Fibroblast of skin of right quadriceps (primary cell): ENCODE measurements at places on chromosomes 1 and 21.
A peak's percentile ranks its signal among the peaks of the same experiment; 100 is the strongest.

GRCh38 chr1:16721871-16722641 is 18.3 kb upstream of the RNU1-4 start:
- no peak for DNase-seq

- DNase-seq, result no peak
Observed at GRCh38 chr1:99934801-99935200, 35.0 kb upstream of the SLC35A3 start.

GRCh38 chr1:70895531-70895930 is 152.1 kb downstream of the PTGER3 start:
- DNase-seq, result no peak

DNA sequence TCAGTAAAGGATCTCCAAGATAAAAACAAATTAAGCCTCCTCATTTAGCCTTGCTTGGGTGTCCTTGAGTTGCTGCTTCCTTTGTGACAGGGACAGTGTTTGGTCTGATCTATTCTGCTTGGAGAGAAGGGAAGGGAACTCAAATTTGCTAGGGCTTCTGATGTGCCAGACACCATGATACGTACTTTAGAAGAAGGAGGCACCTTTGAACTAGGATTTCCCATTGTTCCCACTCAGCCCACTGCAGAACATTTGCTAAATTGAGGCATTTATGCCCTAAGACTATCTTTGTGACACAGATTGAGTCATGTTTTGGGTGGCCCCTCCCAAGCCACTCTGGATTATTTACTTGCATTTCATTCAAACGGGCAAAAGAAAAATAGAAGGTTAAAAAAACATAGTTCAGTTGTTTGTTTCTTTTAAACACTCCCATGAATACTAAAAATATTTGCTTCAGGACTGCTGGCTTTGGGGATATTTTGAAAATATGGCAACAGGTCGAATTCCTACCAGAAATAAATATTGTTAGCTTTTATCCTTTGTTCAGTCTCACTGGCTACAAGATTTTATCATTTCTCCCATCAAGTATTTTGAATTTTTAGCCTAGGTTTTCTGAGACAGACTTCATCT is 81.9 kb upstream of the WLS start:
- no peak for DNase-seq

- peak; percentile 8 for DNase-seq
Observed at GRCh38 chr1:52814465-52814864, 28.1 kb upstream of the ZYG11A start.

DNA sequence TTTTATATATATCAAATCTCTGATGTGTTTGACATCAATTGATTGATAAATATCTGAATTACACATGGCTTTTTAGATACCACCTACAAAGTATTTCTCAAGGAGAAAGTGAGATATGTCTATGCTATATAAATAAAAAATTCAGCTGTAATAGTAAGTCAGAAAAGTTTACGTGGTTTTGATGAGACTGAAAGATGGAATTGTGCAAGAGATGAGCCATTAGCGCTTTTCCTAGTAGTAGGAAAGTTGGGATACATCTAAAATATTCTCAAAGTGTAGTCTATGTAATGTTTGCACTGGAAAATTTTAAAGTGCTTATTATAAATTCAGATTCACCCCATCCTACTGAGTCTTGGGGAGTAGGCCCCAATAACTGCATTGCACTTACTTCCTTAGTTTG is 49.1 kb downstream of the SGIP1 start:
- DNase-seq, result no peak

DNA sequence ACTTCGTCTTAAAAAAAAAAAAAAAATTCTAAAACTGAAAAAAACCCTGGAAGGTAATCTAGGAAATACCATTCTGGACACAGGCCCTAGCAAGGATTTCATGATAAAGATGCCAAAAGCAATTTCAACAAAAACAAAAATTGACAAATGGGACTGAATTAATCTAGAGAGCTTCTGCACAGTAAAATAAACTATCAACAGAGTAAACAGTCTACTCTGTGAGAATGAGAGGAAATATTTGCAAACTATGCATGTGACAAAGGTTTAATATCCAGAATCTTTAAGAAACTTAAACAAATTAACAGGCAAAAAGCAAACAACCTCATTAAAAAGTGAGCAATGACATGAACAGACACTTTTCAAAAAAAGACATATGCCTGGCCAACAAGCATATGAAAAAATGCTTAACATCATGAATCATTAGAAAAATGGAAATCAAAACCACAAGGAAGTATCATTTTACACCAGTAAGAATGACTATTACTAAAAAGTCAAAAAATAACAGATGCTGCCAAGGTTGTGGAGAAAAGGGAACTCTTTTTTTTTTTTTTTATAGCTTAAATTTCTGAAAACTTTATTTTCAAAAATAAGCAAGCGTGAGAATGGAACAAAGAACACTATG is 29.4 kb upstream of the RNPC3 start:
- peak; percentile 59 for DNase-seq

GRCh38 chr1:215166886-215167285 is 84.3 kb downstream of the KCNK2 start:
- peak; percentile 30 for DNase-seq

DNA sequence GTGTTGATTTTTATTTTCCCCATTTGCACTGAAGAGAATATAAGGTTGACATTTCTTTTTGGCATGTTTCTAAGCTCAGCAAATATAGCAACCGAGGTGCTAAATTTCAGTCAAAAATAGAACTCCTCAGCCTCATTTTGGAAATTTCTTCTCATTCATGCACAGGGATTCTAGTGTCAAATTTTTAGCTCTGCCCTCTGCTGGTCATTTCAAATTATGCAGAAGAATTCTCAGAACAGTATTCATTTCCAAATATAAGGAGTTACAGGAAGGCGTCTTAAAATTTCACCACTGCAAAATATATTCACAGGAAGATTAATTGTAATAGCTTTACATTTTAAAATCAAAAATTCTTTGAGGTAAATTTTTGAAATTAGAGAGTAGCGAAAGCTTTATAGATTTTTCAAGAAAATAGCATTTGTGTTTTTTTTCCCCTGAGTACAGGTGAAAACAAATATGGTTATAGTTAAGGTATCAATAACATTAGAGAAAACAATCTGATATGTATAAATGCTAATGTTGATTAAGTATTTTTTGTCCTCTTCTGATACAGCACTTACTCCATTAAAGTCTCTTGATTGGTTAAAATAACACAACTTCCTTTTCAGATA is 57.9 kb downstream of the FMN2 start:
- DNase-seq, result peak; percentile 60

- DNase-seq, result no peak
Observed at GRCh38 chr1:83741348-83741747, 257.6 kb downstream of the TTLL7 start.

DNA sequence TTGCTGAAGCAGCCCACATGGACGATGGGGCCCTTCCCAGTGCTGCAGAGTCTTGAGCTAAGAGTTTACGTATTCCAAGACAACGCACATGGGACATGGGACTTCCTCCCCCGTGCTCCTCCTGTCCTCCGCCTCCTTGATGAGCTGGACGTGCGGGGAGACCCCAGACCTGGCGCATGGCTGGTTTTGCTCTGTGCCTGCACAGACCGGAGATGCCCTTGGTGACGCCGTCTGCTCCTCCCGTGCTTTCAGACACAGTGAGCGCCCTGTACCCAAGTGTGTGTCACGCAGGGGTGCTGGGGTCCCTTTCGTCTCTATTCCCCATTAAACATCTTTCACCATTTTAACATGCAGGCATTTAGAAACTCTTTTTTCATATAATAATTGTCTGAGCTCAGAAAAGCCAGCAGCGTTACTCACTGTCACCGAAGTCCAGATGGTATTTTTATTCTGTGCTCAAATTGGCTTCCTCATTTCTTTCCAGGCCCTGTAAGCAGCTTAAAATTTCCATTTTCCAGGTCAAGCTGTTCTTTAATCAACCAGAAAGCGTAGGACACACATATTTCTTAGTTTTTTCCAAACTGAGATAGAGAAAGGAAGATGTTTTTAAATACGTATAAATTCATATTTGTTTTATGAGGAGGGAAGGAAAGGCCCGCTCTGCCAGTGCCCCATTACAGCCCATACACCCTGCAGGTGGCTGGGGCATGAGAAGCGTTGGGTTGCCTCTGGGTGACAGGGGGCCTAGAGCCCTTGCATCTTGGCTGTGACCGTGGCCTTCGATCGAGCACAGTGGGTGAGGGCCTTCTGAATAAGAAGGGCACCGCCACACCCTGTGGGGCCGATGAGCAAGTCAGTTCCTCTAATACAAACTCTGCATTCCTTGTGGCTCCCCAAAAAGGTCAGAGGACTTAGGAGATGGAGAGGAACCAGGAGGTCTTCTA is 17.9 kb upstream of the ZBTB21 start:
- no peak for DNase-seq

- no peak for DNase-seq
Observed at GRCh38 chr1:248851390-248851789, 7.5 kb downstream of the ZNF692 start.

DNA sequence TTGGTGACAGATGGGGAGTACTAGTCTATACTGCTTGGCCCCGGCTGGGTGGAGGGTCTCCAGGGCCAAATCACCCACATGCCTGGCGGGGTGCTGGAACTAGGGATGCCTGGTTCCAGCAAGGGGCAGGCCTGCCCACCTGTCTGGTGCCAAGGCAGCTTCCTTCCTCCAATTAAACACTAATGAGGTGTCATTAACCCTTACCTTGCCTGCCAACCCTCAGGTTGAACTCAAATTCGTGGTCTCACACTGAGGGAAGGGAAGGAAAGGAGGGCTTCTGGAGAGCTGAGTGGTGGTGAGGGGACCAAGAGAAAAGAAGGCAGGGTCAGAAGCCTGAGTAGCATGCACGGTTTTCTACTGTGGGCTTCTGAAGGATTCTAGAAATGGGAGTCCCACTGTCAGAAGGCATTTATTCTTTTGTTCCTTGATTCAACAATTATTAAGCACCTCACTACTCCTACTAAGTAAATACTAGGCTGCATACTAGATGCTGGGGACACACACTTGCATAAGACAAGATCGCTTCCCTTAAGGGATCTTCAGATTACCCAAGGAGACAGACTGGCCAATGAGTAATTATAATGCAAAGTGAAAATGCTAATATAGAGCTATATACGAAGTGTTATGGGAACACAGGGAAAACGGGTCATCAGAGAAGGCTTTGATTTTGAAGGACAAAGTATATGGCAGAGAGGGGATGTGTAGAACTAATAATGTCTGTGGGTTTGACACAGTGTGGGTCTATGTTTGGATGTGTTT is 5.9 kb upstream of the EFNA3 start:
- no peak for DNase-seq

DNA sequence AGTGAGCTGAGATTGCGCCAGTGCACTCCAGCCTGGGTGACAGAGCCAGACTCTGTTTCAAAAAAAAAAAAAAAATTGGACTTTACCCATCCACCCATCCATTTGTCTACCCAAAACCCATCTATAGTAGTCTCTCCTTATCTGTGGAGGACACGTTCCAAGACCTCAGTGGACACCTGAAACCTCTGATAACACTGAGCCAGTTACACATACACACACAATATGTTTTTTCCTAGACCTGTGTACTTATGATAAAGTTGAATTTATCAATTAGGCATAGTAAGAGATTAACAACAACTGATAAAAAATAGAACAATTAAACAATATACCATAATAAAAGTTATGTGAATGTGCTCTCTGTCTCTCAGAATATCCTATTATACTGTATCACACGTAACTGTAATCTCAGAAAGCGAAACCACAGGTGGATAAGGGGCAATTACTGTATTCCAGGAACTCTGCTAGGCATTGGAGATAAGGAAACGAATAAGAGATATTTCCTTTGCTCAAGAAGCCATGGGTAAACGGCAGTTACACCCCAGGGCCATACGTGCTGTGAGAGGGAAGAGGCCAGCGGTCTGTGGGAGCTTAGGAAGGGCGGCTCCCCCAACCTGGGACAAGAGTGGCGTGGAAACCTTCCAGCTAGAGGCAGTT is 84.2 kb upstream of the DISP3 start:
- DNase-seq, result no peak

- no peak for DNase-seq
Observed at GRCh38 chr1:206102292-206102936, 14.8 kb downstream of the AVPR1B start.

DNA sequence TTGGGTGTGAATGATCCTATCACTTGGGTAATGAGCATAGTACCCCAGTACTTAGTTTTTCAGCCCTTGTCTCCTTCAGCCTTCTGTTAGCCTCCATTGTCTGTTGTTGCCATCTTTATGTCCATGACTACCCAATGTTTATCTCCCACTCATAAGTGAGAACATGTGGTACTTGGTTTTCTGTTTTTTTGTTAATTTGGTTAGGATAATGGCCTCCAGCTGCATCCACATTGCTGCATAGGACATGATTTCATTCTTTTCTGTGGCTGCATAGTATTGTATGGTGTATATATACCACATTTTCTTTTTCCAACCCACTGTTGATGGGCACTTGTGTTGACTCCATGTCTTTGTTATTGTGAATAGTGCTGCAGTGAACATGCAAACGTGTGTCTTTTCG is 39.6 kb upstream of the GPR52 start:
- DNase-seq, result peak; percentile 34

- no peak for DNase-seq
Observed at GRCh38 chr1:155967341-155968050, 10.9 kb downstream of the ARHGEF2 start.

GRCh38 chr1:18072066-18072465 is 35.5 kb upstream of the IGSF21 start:
- no peak for DNase-seq

GRCh38 chr1:22804406-22804805 is 93.8 kb downstream of the EPHB2 start:
- DNase-seq, result no peak

- peak; percentile 32 for DNase-seq
Observed at GRCh38 chr1:35030756-35031446, 844 bp downstream of the ZMYM6 start.

DNA sequence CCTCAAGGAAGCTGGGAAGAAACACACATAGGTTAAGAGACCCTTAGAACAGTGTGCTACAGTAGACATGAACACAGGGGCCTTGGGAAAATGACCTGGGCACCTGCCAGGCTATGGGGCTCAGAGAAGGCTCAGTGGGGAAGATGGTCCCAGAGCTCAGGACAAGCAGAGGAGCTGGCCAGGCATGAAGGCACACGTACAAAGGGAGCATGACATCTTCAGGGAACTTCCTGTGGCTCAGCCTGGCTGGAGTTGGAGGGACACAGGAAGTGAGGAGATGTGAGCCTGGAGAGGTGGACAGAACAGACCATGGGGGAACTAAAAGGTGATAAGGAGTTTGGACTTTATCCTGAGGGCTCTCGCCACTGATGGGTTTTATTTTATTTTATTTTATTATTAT is 3.8 kb upstream of the SLC50A1 start:
- DNase-seq, result no peak

GRCh38 chr1:186948535-186948934 is 119.8 kb downstream of the PLA2G4A start:
- no peak for DNase-seq

DNA sequence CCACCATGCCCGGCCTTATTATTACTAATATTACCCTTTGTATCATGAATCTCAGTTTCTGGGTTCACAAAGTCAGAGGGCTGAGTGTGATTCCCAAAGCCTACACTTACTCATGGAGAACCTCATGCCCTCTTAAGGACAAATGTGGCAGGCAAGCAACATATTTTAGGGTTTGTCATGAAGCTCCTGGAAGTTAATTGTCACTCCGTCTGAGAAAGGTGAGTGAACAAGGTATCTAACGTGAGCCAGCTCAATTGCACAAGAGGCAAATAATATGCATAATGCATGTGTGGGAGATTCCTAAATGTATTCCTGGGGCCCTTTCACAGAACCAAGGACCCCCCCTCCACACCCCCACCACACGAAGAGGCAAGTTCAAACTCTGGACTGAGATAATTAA is 10.1 kb upstream of the TIAM1 start:
- no peak for DNase-seq
